ENCODE measurements at places on chromosomes 6 and 20.

DNA sequence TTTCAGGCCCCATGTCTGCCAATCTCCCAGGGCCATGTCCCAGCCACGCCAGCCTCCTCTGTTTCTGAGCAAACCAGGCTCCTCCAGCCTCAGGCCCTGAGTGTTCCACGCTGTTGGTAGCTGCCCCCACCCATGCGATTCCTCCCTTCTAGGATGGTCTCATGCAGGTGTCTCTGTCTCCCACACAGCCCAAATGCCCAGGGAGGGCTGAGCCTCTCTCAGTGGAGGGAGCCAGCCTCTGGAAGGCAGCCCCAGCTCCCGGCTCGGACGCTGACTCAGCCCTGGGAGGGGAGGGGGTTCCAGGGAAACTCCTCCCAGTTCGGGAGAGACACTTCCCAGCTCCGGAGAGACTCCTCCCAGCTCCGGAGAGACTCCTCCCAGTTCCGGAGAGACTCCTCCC is 122.9 kb upstream of the AFDN start:
- DNase-seq = no peak

DNA sequence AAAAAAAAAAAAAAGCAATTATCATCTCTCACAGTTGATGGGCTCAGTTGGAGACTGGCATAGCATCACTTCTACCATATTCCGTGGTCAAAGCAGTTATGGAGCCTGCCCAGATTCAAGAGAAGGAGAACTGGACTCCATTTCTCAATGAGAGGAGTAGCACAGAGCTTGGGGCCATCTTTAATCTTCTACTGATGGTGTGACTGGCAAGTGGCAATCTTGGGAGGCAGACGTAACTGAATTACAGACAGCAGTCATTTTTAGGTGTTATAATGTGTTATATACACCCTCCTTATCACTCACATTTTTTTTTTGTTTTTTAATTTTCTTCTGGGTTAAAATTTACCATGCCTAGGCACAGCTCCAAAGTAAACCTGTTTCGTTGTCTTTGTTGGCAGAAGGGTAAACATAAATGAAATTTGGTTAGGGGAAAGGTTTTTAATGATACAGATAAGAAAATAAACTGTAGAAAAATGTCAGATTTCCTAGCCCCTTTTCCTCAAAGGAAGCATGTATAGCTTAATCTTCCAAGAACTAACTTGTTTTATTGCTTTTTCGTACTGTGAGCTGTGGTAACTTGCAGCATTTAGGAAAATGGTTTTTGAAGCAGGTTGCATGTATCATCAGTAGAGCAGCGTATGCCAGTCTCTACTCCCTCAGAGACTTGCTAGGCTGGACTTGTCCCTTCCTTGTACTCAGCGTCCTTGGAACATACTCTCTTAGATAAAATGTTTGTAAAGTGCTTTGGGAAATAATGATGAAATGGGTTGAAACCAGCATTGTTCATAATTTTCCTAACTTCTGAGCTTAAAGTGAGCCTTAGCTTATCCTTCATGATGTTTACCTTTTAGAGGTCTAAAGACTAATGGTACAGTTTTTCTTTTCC is 25.7 kb downstream of the ZFAND3 start:
- DNase-seq = no peak

GRCh38 chr6:169079650-169080049 is 174.0 kb downstream of the THBS2 start:
- no peak for DNase-seq

DNA sequence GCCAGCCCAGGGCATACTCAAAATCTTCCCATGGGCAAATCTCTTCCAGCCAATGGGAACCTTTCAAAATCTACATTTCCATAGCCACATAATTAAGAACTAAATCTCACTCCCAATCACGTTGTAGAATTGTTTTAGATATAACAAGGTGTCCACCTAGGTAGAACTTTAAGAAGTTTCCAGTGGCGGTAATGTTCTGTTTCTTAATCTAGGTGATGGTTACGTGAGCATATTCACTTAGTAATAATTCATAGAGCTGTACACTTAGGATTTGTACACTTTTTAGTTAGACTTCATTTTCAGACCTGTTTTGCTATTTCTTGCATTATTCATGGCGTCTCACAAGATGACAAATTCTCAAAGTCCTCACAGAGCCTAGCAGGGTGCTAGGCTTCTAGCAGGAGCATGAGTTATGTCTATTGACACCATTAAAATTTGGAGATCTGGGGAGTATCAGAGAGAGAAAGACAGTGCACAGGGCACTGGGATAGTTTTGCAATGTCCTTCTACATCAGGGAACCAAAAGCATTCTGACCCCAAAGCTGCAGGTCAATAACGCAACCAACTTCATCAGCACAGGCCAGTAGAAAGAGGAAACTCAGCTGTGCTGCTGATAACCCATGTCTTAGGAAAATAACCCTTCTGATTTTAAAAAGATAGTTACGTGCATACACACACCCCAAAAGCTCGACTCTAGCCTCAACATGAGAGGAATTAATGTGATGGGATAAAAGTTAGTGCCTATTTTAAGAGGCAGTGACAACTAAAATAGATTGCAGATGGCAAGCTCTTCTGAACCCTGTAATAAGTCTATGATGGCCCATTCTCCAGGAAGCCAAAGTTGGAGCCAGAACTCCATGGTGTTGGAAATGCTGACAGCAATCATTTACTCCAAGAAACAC is 518.1 kb upstream of the JARID2 start:
- DNase-seq = no peak

- no peak for DNase-seq
Observed at GRCh38 chr6:167565884-167566599, 241.2 kb downstream of the TTLL2 start.

- no peak for DNase-seq
Observed at GRCh38 chr6:112298021-112298745, 43.8 kb upstream of the LAMA4 start.

- no peak for DNase-seq
Observed at GRCh38 chr6:156851454-156851921, 74.3 kb downstream of the ARID1B start.

GRCh38 chr6:112579601-112580000 is 232.5 kb downstream of the RFPL4B start:
- no peak for DNase-seq

- no peak for DNase-seq
Observed at GRCh38 chr6:119612911-119613381, 263.4 kb upstream of the MAN1A1 start.

DNA sequence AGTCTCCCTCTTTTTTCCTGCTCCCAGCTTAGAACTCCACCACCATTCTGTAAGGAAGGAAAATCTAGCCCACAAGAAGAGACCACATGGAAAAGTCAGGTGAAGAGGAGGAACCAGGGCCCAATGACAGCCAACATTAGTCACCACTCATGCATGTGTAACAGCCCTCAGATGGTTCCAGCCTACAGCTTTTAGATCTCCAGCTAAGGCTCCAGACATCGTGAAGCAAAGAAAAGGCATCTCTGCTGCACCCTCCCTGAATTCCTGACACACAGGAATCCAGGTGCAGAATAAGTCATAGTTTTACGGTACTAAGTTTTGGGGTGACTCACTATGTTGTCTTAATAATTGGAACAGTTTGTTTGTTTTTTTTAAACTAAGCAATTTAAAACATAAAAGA is 25.5 kb downstream of the DCDC2 start:
- no peak for DNase-seq

GRCh38 chr6:139500977-139501376 is 126.5 kb upstream of the CITED2 start:
- DNase-seq = no peak

GRCh38 chr6:110140650-110141049 is 38.8 kb downstream of the WASF1 start:
- DNase-seq = no peak

DNA sequence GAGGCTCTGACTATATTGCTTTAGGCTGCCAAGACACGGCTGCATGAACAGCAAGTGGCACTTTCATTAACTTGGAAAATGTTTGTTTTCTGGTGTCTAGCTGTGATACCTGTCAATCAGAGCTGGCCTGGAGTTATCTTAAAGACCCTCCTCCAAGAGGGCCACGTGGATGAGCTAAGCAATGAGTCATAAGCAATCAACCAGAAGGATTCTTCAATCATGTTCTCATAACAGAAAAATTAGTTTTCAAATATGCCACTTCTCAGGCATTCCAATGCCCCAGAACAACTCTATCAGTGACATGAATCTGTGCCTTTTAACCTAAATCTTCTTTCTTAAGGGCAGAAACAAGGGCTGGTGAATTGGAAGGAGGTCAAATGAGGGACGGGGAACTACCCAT is 283.0 kb downstream of the HTR1B start:
- no peak for DNase-seq

- no peak for DNase-seq
Observed at GRCh38 chr20:17795501-17796071, 95.8 kb downstream of the BANF2 start.

- no peak for DNase-seq
Observed at GRCh38 chr6:128438393-128438792, 82.0 kb downstream of the PTPRK start.

- no peak for DNase-seq
Observed at GRCh38 chr6:91081452-91082067, 494.7 kb upstream of the MAP3K7 start.

- DNase-seq = no peak
Observed at GRCh38 chr6:20317430-20317829, 84.2 kb upstream of the E2F3 start.

- DNase-seq = no peak
Observed at GRCh38 chr6:145886228-145886956, 71.8 kb upstream of the FBXO30 start.

DNA sequence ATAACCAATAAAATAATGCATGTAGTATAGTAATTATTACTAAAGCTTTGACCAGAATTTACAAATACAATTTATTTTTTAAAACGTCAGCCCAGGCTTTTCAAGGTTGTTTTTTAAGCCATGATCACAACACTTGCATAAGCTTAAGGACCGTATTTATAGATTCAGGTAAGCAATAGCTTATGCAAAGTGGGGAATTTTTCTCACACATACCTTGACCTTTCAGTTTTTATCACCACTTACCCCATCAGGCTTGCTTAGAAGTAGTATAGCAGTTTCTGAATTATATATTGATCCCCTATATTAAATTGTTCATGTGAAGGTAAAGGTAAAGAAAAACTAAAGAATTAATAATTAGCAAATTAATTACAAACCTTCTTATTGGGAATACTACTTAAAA is 232.3 kb upstream of the FKBP1C start:
- no peak for DNase-seq

DNA sequence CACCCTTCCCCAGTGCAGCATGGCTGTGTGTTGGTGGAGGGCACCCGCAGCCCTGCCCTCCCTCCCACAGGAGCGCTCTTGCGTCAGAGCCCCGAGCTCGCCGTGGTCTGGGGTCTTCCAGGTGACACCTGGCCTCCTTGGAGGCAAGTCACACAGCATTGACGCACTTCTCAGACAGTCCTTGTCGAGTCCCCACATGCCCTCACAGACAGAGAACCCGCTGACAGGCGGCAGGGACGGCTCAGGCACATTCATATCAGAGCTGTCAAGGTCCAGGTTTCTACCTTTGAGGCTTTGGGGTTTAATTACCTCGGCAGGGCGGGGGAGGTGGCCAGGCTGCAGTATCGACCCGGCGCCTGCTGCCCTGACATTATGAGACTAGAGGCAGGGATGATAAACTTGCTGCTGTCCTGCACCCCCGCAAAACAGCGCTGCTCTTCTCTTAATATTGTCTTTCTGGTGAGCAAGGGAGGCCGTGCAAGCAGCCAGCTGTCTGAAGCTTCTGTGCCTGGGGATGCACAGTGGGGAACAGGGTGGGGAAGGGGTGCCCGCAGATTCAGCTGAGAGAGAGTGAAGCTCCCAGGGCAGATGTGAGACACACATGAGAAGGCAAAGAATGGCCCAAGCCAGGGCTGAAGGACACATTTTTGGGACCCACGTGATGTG is 4.7 kb downstream of the NPEPL1 start:
- no peak for DNase-seq

- no peak for DNase-seq
Observed at GRCh38 chr6:55379471-55379870, 52.2 kb downstream of the GFRAL start.

DNA sequence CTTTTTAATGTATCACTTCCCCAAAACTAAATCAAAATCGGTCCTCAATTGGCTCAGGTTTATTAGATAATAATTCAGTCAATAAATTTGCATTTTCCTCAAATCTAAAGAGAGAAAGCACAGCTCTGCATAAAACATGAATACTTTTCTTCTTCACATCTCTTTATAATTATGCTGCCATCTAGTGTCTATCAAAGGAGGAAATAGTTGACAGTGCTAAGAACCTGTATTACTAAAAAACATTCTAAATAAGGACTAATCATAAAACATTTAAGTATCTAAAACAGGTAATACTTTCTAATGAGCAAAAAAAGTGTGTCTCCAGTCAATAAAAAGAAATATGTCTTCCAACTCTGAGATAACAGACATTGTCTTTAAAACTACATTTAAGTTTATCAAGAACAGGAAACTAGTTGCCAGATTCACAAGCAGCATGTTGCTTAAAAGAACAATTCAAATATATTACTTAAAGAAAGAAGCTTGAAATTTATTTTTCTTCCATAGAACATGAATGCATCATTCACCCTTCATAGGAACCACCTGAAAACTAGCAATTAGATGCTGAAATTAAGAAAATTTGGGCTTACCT is 56.5 kb upstream of the DST start:
- DNase-seq = no peak

DNA sequence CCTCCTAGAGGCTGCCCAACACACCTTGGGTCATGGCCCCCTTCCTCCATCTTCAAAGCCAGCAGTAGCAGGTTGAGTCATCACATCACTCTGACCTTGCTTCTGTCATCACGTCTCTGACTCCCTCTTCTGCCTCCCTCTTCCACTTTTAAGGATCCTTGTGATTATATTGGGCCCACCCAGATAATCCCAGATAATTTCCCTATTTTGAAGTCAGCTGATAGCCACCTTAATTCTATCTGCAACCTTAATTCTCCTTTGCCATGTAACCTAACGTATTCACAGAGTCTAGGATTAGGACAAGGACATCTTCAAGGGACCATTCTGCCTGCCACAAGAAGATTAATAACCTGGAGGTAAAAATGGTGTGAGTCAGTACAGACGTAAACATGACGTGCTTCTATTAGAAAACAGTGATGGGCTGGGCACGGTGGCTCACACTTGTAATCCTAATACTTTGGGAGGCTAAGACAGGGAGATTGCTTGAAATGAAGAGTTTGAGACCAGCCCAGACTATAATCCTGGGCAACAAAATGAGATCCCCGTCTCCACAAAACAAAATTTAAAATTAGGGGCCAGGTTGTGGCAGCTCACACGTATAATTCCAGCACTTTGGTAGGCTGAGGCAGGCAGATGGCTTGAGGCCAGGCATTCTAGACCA is 3.3 kb downstream of the ZSWIM3 start:
- no peak for DNase-seq

DNA sequence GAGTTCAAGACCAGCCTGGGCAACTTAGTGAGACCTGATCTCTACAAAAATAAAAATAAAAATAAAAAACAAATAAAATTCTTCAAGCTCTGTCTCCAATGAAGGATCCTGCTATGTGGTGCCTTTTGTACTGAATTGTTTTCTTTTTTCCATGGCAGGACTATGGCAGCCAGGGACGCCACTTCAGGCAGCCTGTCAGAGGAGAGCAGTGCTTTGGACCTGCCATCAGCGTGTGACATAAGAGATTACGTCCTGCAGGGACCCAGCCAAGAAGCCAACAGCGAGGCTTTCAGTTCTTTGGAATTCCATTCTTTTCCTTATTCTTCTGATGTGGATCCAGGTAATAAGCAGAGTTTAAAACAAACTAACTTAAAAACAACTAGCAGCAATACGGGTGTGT is 22.5 kb downstream of the SHLD1 start:
- no peak for DNase-seq

Measured in GDM1 (cell line).